Fibroblast of skin of right biceps (primary cell): ENCODE measurements at places on chromosomes 13 and 19.

- no peak for DNase-seq
These were observed 11.8 kb downstream of the PALM start for GRCh38 chr19:720345-721160.

- no peak for DNase-seq
These were observed 328.7 kb downstream of the SPRY2 start for GRCh38 chr13:80012251-80012650.

GRCh38 chr13:45393941-45394570 is 24.1 kb downstream of the SLC25A30 start:
- peak; percentile 57 for DNase-seq

DNA sequence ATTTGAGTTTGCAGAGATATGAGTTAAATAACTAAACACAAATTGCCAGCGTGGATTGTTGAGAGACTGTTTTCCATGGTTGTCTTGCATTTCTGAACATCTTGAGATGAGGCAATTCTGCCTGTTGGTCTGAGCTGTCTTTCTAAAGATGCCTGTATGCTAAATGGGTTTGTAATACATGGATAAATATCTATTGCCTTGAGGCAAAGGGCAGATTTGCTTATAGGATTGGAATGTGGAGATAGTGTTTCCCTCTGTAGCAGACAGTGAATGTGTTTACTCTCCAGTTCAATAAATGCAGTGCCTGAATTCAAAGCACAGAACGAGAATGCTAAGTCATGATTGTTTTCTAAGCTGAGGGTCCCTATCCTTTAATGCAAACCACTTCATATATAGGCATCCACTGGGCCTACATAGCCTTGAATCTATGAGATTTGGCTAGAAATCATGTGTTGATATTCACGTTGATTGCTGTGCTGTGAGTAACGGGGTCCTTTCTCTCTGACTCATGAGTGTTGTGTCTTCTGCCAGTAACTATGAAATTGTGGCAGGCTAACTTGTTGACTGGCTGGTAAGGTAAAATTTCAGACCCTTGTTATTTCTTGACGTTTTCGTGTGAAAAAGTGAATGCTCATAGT is 2554.8 kb downstream of the PCDH9 start:
- DNase-seq = peak; percentile 77

- DNase-seq = no peak
These were observed 39.9 kb downstream of the MTMR6 start for GRCh38 chr13:25247360-25247759.
